ENCODE measurements at places on chromosomes 2 and 18. TPM values are rescaled to one million over a fixed set of nuclear protein-coding genes. Genes with fewer than 3 reads are reported as not detected.

GRCh38 chr18:31197676-31198075 is 35.0 kb upstream of the DSC1 start:
- no peak for DNase-seq
- H3K27me3 ChIP-seq: no peaks in the 10 kb centered on the region
- H3K27ac ChIP-seq: no peak overlapping the region
- H3K36me3 ChIP-seq: no peaks in the 10 kb centered on the region
- no peaks in the 10 kb centered on the region for H3K4me1 ChIP-seq

DNA sequence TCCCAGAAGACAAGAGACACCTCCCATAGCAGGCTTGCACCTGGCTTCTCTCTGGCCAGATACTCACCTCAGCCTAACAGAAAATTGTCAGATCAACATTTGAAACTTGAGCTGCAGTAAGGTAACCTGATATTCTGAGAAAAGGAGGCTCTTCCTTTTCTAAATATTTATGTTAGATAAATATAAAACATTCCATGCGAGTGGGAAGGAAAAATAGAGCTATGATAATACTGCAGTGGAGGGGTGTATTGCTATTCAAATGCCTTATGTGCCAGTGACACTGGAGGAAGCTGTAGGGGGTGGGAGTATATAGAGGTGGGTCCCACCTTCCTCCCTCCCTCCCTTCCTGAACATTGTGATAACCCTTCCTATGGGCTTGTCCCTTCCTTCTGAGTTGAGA is 515.5 kb upstream of the CHAC2 start:
- no peak overlapping the region for H3K27ac ChIP-seq
- no peaks in the 10 kb centered on the region for H3K36me3 ChIP-seq
- no peaks in the 10 kb centered on the region for H3K4me1 ChIP-seq
- H3K4me3 ChIP-seq: no peak overlapping the region

ASPRV1 gene
- 2.0 TPM for total RNA-seq

DNA sequence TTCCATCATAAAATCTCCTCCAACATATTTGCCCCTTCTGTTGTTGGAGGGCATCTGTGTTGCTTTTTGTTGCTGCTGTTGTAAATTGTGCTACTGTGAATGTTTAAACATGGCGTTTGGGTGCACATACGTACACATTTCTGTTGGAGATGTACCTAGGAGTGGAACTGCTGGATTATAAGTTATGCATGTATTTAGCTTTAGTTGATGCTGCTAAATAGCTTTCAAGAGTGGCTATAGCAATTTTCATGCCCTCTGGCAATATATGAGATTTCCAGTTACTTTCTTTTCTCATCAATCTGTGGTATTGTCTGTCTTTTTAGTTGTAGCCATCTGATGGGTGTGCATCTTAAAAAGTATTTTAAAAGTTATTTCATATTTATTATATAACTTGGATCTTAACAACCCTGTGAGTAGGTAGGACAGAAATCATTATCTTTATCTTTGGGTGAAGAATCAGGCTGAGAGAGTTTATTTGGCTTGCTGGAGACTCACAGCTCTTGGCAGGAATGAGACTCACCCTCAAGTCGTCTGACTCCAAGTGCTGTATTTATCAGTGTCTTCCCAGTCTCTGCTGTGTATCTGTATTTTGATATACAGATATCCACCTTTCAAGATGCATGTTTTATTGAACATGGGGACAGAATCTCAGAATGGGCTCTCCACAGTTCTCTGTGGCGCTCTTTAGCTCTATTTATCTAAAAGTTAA is 16.9 kb downstream of the ZNF236 start:
- no peaks in the 10 kb centered on the region for H3K36me3 ChIP-seq
- H3K27ac ChIP-seq: no peak overlapping the region
- no peak overlapping the region for H3K4me3 ChIP-seq
- H3K27me3 ChIP-seq: no peaks in the 10 kb centered on the region

TTL gene
- 18.4 TPM for total RNA-seq

SERPINB7 gene
- total RNA-seq: not detected

ST6GAL2 gene
- total RNA-seq: 94.5 TPM

WNT10A gene
- total RNA-seq: 0.20 TPM
